ENCODE measurements at places on chromosomes 16 and 17.

GRCh38 chr17:512926-513325 is 160.3 kb upstream of the RPH3AL start:
- peaks cover 24% of the 10 kb centered on the region for H3K4me1 ChIP-seq
- H3K27ac ChIP-seq: no peak overlapping the region
- H3K27me3 ChIP-seq: no peaks in the 10 kb centered on the region
- H3K4me3 ChIP-seq: no peak overlapping the region
- DNase-seq: no peak

GRCh38 chr16:15653227-15653626 is 3.2 kb downstream of the NDE1 start:
- H3K4me1 ChIP-seq: peaks cover 8% of the 10 kb centered on the region
- peak overlapping the region; percentile 79 for H3K27ac ChIP-seq
- H3K4me3 ChIP-seq: peak overlapping the region; percentile 47
- no peaks in the 10 kb centered on the region for H3K27me3 ChIP-seq

GRCh38 chr17:67642488-67642887 is 75.2 kb upstream of the NOL11 start:
- peaks cover 6% of the 10 kb centered on the region for H3K36me3 ChIP-seq
- no peak overlapping the region for H3K27ac ChIP-seq
- no peaks in the 10 kb centered on the region for H3K27me3 ChIP-seq
- peaks cover 10% of the 10 kb centered on the region for H3K4me1 ChIP-seq
- DNase-seq: no peak

DNA sequence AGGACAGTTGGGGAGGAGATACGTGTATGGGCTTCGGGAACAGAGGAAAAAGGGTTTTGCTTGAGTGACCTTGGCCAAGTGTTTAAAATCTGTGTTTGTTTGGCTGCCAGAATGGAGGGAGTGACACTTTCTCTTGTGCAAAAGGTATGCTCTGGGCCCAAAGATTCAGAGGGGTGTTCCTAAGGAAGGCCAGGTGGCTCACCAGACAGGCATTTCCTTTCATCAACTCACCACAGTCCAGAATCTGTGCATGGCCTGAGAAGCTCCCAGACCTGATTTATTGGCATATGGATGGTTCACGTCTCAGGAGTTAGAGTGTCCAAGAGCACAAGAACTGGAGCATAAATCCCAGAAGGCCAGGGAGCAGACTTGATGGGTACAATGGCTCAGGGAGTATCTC is 53.4 kb upstream of the NLK start:
- peaks cover 7% of the 10 kb centered on the region for H3K4me1 ChIP-seq
- H3K27me3 ChIP-seq: no peaks in the 10 kb centered on the region
- no peak overlapping the region for H3K27ac ChIP-seq
- peaks cover 7% of the 10 kb centered on the region for H3K36me3 ChIP-seq
- DNase-seq: peak; percentile 26

DNA sequence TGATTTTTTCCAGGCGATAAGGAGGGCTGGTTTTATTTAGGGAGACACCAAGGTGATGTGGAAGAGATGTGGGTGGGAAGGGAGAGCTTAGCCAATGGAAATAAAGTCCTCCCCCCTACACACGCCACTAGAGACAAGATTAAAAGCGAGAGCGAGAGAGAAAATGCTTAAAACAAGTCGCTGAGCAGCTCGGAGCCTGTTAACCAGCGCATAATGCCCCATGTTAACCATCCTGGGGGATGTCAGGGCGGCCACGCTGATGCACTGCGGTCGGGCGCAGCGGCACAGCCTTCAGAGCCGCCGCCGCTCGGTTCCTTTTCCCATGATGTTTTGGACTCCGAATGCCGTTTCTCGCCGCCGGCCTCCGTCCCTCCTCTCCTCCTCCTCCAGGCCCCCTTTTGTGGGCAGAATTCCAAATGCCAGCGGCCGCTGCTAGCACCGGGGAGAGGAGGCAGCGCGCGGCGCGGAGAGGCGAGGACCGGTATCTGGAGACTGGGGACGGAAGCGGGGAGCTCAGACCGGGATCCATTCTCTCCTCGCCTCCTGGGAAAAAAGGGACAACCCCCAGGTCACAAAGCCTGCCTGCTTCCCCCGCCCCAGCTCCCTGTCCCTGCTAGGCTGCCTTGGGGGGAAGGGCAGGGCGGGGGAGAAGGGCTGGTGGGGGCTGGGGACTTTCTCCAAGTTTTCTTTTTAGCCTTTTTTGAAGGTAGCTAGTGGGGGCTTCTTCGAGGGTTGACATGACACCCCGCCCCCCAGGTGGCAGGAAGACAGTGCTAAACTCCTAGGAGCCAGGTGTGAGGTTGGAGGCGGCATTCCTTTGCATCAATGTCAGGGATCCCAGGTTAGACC is 98.1 kb upstream of the CCL2 start:
- no peaks in the 10 kb centered on the region for H3K27me3 ChIP-seq
- H3K27ac ChIP-seq: no peak overlapping the region
- no peak overlapping the region for H3K4me3 ChIP-seq
- H3K4me1 ChIP-seq: no peaks in the 10 kb centered on the region
- no peak for DNase-seq
- H3K36me3 ChIP-seq: no peaks in the 10 kb centered on the region

DNA sequence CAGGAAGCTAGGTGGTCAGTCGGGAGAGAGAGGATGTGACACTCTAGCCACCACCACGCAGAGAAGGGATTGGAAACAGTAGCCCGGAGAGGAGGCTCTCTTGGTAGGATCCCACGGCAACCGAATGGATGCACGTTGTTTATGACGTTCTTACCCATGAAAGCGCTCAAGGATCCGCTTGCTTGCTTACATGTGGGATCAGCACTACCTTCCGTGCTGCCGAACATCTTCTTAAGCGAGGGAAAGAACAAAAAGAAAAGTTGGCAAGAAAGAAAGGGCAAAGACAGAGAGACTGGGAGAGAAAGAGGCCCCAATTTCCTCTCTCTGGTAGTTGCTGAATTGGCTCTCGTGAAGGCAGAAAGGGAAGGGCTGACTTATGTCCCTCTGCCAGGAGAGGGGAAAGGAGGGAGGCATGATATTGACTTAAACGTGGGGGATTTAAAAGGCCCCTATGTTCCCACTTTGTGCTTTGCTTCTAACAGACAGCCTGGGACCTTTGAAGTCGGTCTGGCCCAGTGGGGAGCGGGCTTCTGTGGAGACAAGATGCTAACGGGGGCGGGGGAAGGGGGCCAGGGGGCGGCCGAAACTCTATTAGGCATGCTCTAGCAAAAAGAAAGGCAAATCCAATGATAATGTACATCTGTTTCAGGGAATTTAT is 35.4 kb downstream of the SNX20 start:
- H3K27ac ChIP-seq: no peak overlapping the region
- H3K4me1 ChIP-seq: no peaks in the 10 kb centered on the region
- H3K4me3 ChIP-seq: no peak overlapping the region
- peaks cover 10% of the 10 kb centered on the region for H3K27me3 ChIP-seq
- no peaks in the 10 kb centered on the region for H3K36me3 ChIP-seq
- DNase-seq: no peak

- no peak overlapping the region for H3K27ac ChIP-seq
- no peaks in the 10 kb centered on the region for H3K4me1 ChIP-seq
- H3K36me3 ChIP-seq: no peaks in the 10 kb centered on the region
- H3K27me3 ChIP-seq: no peaks in the 10 kb centered on the region
Measured at GRCh38 chr17:40967582-40967981, 834 bp upstream of the KRT39 start.

DNA sequence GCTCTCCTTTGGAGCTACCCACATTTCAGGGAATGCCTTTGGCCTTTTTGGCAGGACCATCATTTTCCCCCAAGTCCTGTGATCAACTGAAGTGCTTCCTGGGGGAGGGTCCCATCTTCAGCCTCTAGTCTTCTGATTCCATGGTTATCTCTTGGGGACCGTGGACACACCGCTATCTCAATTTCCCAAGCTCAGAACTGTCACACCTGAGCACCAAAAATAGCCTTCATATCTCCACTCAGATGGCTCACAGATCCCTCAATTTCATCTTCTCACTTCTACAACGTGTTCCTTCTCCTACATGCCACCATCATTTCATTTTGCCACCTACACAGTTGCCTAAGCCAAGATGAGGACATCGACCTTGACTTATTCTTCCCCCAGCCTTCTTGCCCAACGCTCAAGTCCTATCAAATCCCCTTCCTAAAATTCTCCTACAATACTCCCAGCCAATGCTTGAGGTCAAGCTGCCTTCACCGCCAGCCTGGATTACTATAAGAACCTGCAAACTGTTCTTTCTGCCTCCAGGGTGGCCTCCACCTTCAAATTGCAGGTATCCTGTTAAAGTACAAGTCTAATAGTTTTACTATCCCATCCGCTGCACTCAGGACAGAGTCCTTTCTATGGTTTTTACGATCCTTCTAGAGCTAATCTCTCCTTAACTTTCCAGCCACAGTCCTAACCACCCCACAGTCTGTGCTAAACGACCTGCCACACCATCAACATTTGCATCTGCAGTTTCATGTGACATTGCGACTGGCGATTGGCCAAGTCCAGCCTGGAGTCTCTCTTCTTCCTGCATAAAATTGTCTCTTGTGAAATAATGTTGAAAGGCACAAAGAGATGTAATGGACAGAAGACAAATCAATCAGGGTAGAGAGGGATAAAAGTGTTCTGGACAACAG is 6.2 kb downstream of the ATP6V0D1 start:
- no peak overlapping the region for H3K27ac ChIP-seq
- H3K4me3 ChIP-seq: no peak overlapping the region
- no peaks in the 10 kb centered on the region for H3K27me3 ChIP-seq
- peaks cover 17% of the 10 kb centered on the region for H3K36me3 ChIP-seq
- peaks cover 27% of the 10 kb centered on the region for H3K4me1 ChIP-seq

GRCh38 chr16:15457958-15458357 is 23.6 kb downstream of the BMERB1 start:
- DNase-seq: no peak
- H3K4me1 ChIP-seq: no peaks in the 10 kb centered on the region
- H3K27ac ChIP-seq: no peak overlapping the region
- no peaks in the 10 kb centered on the region for H3K36me3 ChIP-seq
- peaks cover 21% of the 10 kb centered on the region for H3K27me3 ChIP-seq

GRCh38 chr17:27315322-27315721 is 21.4 kb downstream of the WSB1 start:
- no peaks in the 10 kb centered on the region for H3K27me3 ChIP-seq
- peak; percentile 28 for DNase-seq
- no peak overlapping the region for H3K4me3 ChIP-seq
- H3K27ac ChIP-seq: peak overlapping the region; percentile 54

DNA sequence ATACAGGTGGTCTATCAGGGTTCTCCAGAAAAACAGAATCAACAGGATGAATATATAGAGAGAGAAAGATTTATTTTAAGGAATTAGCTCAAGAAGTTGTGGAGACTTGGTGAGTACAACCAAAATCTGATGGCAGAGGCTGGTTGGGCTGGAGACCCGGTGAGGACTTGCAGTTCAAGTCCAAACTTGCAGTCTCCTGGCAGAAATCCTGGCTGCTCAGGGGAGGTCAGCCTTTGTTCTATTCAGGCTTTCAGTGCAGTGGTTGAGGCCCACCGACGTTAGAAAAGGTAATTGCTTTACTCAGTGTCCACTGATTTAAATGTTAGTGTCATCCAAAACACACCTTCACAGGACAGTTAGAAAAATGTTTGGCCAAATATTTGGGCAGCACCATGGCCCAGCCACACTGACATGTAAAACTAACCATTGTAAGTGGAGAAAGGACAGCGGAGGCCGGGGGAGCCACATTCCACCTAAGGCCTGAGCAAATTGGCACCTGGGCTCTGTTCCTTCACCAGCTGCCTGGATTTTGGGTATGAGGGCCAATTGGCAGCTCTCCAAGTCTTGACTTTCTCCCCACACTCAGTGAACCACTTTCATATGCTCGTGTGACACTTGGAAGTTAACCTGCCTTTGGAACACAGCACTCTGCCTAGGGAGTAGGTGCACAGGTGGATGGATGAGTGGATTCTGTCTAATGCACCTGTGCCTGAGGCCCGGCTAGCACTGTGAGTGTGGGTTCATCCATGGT is 54.7 kb downstream of the CACNG5 start:
- H3K4me3 ChIP-seq: no peak overlapping the region
- peak; percentile 44 for DNase-seq
- H3K4me1 ChIP-seq: no peaks in the 10 kb centered on the region
- peaks cover 6% of the 10 kb centered on the region for H3K36me3 ChIP-seq

DNA sequence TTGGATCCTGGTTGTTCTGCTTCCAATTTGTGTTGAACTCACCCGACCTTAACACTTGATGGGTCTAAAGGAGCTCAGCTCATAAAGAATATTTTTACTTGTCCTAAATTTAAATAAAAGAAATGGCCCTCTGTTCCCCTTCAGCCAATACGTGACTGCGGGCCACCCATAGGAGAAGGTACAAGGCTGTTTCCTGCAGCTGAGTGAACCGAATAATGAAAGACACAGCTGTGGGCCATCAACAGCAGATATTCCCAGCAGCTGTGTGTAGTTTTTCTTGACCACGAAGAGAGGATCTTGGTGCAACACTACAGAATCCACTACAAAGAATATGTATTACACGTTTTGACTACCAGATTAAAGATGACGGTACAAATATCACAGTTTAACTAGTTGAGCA is 1431.6 kb downstream of the CDH11 start:
- peaks cover 5% of the 10 kb centered on the region for H3K4me1 ChIP-seq
- no peak overlapping the region for H3K27ac ChIP-seq

DNA sequence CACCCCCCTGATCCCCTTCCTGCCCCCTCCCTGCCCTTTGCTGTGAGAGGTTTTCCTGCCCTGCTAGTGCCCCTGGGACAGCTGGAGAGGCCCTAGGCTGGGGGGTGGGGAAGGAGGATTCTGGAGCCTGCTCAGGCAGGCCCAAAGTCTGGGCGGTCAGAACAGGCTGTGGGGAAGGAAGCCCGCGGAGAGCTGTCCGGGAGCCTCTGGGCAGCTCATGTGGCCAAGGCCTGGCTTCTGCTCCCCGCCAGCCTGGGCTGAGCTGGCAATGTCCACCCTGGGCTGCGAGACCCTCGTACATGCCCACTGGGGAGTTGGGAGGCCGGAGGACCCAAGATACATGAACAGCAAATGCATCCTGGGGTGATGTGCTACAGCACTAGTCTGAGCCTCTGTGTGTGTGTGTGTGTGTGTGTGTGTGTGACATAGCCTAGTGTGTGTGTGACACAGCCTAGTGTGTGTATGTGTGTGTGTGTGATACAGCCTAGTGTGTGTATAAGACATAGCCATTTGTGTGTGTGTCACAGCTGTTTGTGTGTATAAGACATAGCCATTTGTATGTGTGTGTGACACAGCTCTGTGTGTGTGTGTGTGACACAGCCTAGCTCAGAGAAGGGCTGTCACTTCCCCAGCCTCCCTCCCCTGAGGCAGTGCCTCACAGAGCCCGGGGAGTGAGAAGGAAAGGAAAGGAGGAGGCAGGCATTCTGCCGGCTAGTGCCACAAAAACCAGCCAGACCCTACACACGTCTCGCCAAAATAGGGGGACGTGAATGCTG is 201.4 kb upstream of the CIBAR2 start:
- no peak overlapping the region for H3K27ac ChIP-seq
- H3K4me1 ChIP-seq: peaks cover 9% of the 10 kb centered on the region
- H3K36me3 ChIP-seq: no peaks in the 10 kb centered on the region
- peak; percentile 24 for DNase-seq

GRCh38 chr16:12998361-12999085 is 97.1 kb downstream of the SHISA9 start:
- H3K4me1 ChIP-seq: no peaks in the 10 kb centered on the region
- H3K27ac ChIP-seq: no peak overlapping the region
- no peaks in the 10 kb centered on the region for H3K27me3 ChIP-seq
- DNase-seq: no peak

- H3K4me1 ChIP-seq: no peaks in the 10 kb centered on the region
- no peak overlapping the region for H3K4me3 ChIP-seq
- no peaks in the 10 kb centered on the region for H3K27me3 ChIP-seq
- H3K27ac ChIP-seq: no peak overlapping the region
Measured at GRCh38 chr17:51997723-51998122, 160.8 kb downstream of the CA10 start.

All from MCF 10A (cell line).